ENCODE measurements at places on chromosomes 12 and 14. TPM values are rescaled to one million over a fixed set of nuclear protein-coding genes. Genes with fewer than 3 reads are reported as not detected.

CALCOCO1 gene
- total RNA-seq: 66.9 TPM

GLS2 gene
- 8.5 TPM for total RNA-seq

NUAK1 gene
- total RNA-seq: 26.8 TPM

HPD gene
- total RNA-seq: not detected

SMCO2 gene
- 0.46 TPM for total RNA-seq

LRR1 gene
- 12.7 TPM for total RNA-seq

VWF gene
- total RNA-seq: 18.5 TPM

DTX1 gene
- total RNA-seq: 34.8 TPM

LRRC10 gene
- total RNA-seq: not detected

SLC25A47 gene
- not detected for total RNA-seq

LRRIQ1 gene
- total RNA-seq: 25.1 TPM

KRT72 gene
- total RNA-seq: 0.23 TPM

GZMB gene
- total RNA-seq: not detected

ANO4 gene
- total RNA-seq: 27.2 TPM

PSMB11 gene
- not detected for total RNA-seq

NXPH4 gene
- total RNA-seq: 4.4 TPM

SERPINA1 gene
- 3.2 TPM for total RNA-seq

EXOC3L4 gene
- 0.46 TPM for total RNA-seq

NOC4L gene
- 12.2 TPM for total RNA-seq

OTUB2 gene
- 11.3 TPM for total RNA-seq

DLGAP5 gene
- total RNA-seq: 8.8 TPM

CIROP gene
- total RNA-seq: not detected

REM2 gene
- total RNA-seq: 5.5 TPM

PLA2G1B gene
- total RNA-seq: not detected
